ENCODE measurements at places on chromosomes 6 and 20.

- DNase-seq, result peak; percentile 91
Measured at GRCh38 chr6:139376017-139376330, 1.5 kb upstream of the CITED2 start.

GRCh38 chr20:39623584-39624234 lies 661.6 kb downstream of the DHX35 start:
- no peak for DNase-seq

- peak; percentile 6 for DNase-seq
Measured at GRCh38 chr20:20051767-20052073, 546 bp downstream of the CRNKL1 start.

- no peak for DNase-seq
Measured at GRCh38 chr20:20411402-20411801, 43.5 kb downstream of the INSM1 start.

DNA sequence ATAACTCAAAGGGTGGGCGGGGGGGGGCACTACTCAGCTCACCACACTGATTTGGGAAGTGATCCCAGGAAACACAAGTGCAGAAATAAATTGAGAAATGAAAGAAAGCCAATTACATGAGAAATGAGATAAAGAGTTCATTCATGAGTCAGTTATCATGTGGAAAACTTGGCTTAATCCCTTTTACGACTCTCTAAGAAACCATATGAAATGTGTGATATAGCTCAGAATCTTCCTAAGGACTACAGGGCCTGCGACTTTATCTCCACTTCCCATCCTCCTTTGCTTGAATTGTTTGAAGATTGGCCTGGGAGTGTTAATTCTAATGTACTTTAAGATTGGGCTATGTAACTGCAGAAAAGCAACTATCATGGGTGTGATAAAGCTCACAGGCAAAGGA lies 3.6 kb upstream of the BTN2A2 start:
- DNase-seq, result no peak

GRCh38 chr6:37116326-37116725 lies 53.6 kb upstream of the PIM1 start:
- DNase-seq, result no peak

DNA sequence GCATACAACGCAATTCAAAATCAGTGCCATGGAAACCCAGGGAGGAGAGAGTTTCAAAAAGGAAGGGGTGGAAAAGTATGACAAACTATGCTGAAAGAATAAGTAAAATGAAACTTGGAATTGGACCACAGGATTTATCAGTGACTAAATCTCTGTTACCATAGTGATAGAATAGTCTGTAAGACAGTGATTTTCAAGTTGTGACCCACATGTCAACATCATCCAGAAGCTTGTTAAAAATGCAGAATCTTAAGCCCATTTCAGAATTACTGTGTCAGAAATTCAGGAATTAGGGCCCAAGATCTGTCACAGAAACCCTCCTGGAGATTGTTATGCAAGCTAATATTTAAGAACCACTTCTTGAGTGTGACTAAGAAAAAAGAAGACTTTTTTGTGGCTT lies 417.7 kb upstream of the JAG1 start:
- DNase-seq, result no peak

All from muscle of back (tissue), 13 donors.